ENCODE measurements at places on chromosomes 12 and 14.

- no peak for DNase-seq
Measured at GRCh38 chr12:21476949-21477348, 24.5 kb downstream of the RECQL start.

GRCh38 chr14:93788543-93789227 is 400 bp upstream of the PRIMA1 start:
- no peak for DNase-seq

DNA sequence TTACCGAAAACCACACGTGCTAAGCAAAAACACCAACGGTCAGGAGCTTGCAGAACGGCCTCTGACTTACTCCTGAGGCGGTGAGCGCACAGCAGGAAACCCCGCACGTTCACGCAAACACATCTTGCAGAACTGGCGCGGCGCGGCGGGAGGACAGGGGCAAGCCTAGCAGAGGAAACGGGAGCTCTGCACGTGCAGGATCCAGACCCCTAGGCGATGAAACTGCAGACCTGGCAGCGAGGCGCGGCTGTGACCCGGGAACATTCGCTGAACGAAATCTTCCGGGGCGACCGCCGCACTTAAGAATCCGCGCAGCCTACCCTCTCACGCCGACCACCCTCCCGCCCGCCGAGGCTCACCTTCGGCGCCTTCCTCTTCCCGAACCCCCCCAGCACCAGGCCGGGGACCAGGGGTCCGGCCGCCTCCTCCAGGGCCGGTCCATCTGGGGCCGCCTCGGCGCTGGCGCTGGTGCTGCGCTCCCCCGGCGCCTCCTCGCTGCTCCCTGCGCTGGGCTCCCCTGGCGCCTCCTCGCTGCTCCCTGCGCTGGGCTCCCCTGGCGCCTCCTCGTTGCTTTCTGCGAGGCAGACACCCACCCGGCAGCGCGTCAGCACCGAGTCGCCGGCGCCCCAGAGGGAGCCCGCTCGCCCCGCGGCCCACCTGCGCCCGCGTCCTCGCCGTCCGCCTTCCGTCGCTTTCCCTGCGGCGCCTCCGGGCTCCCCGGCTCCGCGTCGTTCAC is 615 bp downstream of the DDX51 start:
- no peak for DNase-seq

- DNase-seq: no peak
Measured at GRCh38 chr12:107091989-107092641, 1.2 kb downstream of the CRY1 start.

DNA sequence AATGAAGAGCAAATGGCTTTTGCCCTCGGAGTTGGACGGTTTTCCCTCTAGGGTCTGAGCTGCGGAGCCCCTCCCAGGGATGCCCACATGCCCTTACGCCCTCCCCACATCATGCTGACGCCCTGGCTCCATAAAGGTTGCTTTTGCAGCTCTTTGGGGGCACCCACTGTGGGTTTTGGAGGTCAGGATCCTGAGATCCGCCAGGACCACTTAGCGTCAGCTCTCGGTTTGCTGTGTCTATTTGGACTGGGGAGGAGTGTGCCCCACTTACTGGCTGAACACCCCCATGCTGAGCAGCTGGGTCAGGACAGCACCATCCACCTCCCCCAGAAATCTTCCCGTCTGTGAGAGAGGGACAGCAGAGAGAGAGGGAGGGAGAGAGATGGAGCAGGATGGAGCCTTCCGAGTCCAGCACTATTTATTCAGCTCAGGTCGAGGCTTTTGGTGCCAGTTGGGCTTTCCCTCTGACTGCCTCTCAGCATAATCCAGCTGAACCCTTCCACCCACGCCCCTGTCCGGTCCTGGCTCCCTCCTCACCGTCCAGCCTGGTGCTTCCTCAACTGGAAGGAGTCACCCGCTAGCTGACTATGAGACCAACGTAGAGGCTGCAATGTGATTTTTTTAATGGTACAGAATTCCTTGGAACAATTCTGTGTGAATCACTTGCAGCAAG is 18.9 kb upstream of the LRTM2 start:
- no peak for DNase-seq

- DNase-seq: no peak
Measured at GRCh38 chr12:123163227-123163626, 12.3 kb upstream of the PITPNM2 start.

DNA sequence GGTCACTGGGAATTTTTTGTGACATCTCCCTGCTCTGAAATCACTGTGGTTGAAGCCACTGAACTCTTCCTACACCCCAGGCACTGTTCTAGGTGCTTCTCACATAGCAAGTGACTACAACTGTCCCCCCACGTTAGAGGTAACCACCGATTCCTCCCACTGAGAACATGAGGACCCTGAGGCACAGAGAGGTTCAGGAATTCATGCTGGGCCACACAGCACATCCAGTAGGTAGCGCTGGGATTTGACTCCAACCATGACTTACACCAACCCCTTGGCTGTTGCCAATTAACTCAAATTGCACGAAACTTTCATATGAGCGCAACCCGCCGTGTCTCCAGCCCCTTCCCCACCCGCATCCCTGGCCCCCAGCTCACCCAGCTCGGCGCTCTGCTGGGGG is 105.2 kb downstream of the RFLNA start:
- DNase-seq: no peak

- DNase-seq: no peak
Measured at GRCh38 chr12:31369712-31370521, 44.0 kb upstream of the SINHCAF start.

DNA sequence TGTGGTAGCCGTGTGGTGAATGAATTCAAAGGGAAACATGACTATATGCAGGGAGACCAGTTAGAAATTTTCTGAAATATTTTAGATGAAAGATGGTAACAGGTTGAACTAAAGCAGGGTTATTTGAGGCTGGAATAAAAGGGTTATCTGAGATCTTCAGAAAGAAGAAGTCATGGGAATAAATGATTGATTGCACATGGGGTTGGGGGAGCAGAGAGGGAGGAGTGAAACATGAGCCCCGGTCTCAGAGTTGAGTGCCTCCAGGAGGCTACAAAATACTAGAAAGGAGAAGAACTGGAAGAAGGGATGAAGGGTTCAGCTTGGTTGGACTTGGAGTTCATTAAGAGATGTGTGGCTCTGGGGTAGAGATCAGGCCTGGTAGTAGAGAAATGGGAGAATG is 16.3 kb upstream of the FGF23 start:
- DNase-seq: no peak

- DNase-seq: peak; percentile 2
Measured at GRCh38 chr14:53894456-53894855, 62.2 kb downstream of the BMP4 start.

GRCh38 chr12:132345561-132346200 is 16.3 kb upstream of the GALNT9 start:
- no peak for DNase-seq

DNA sequence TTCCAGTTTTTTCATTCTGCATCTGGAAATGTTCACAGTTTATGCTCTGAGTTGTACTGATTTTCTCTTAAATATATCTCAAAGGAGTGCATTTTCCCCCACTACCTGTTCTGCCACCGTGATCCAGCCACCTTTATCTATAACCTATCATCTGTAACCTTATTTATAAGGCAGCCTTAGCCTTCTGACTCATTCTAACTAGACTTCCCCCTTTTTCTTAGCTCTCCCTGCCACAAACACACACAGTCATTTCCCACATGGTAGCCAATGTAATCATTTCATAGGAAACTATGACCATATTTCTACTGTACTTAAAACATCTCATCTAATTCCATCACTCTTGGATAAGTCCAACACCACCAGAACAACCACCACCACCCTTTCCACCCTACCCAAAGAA is 10.8 kb upstream of the GYS2 start:
- no peak for DNase-seq

DNA sequence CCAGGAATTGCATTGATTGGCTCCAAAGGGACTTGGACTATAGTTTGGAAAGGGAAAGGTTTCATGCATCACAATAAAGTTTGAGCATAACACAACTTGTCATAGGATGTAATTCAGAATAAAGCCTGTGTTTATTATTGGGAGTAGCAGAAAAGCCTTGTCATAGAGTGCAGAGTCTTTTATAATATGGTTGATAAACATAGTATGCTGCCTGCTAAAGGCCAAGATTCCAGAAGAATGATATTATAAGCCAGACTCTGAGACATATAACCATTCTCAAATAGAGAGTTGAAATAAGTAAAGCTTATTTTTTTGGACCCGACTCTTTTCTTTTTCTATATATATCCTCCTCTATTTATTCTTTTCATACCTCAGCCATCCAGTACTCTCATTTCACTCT is 207.3 kb downstream of the LRIG3 start:
- no peak for DNase-seq

GRCh38 chr12:107783406-107784376 is 9.2 kb downstream of the ASCL4 start:
- no peak for DNase-seq

- no peak for DNase-seq
Measured at GRCh38 chr14:61608245-61609165, 86.8 kb upstream of the HIF1A start.

DNA sequence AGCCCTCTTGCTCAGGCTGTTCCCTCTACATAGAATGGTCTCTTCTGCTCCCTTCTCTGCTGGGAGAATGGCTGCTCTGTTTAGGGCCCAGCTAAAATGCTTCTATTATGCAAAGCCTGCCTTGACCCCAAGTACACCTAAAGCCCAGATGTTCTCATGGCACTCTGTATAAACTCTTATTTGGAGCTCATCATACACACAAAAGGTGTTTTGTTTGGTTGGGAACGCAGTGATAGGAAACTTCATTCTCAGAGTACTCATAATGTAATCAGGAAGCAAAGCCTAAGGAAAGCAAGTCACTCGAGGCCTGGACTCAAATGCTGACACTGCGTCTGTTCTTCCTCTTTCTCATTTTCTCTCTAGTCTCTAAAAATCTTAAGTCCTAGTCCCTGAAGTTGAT is 38.2 kb upstream of the SYCP3 start:
- DNase-seq: no peak

- DNase-seq: no peak
Measured at GRCh38 chr14:72708708-72709475, 185.0 kb downstream of the DPF3 start.

Data from GM18507 (cell line).